ENCODE measurements at places on chromosomes 1 and 21.

GRCh38 chr1:62882201-62883104 is 98.5 kb downstream of the ATG4C start:
- DNase-seq, result no peak

GRCh38 chr1:243343970-243344937 is 88.4 kb downstream of the SDCCAG8 start:
- DNase-seq, result no peak

DNA sequence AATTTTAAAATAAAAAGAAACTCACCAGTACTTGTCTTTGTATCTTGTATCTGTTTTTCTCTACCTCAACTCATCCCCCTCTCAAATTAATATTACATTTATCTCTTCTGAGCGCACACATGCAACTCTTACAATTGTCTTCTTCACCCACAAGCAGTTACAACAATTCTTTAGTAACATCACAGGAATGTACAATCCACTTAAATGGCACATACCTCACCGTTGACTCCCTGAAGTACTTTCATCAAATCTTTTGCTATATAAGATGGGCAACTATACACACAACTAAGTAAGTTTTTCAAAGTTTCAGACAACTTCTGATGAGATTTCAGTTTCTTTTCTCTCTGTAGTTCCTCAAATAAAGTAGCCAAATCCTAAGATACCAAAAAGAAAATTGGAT is 28.3 kb downstream of the HEATR1 start:
- DNase-seq, result no peak

GRCh38 chr1:41243079-41243385 is 926 bp upstream of the SCMH1 start:
- DNase-seq, result no peak

GRCh38 chr1:31040038-31040437 is 25.5 kb downstream of the PUM1 start:
- no peak for DNase-seq

GRCh38 chr1:216758161-216758560 is 34.9 kb upstream of the ESRRG start:
- DNase-seq, result no peak

DNA sequence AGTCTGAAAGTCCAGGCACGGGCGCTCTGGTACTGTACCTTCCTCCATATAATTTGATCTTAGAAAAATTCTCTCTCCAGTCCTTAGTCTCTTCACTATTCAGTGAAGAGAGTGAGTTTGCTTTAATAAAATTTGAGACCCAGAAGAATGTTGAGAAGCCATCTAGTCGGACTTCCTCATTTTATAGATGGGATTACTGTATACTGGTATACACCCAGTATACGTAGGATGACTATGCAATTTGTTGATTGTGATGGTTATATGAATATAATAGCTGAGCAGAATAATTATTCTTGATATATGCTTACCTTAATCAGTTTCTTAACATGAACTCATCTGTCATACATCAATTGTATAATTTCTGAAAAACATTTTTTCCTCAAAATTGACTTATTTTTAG is 328.0 kb upstream of the B3GALT2 start:
- no peak for DNase-seq
